ENCODE measurements at places on chromosomes 16 and 17.

GRCh38 chr16:46949241-46949892, 24.1 kb downstream of the DNAJA2 start:
- peak; percentile 44 for DNase-seq

GRCh38 chr17:72270273-72270924, 149.6 kb downstream of the SOX9 start:
- no peak for DNase-seq

- no peak for DNase-seq
Observed at GRCh38 chr17:48328457-48328856, 101.6 kb downstream of the SKAP1 start.

DNA sequence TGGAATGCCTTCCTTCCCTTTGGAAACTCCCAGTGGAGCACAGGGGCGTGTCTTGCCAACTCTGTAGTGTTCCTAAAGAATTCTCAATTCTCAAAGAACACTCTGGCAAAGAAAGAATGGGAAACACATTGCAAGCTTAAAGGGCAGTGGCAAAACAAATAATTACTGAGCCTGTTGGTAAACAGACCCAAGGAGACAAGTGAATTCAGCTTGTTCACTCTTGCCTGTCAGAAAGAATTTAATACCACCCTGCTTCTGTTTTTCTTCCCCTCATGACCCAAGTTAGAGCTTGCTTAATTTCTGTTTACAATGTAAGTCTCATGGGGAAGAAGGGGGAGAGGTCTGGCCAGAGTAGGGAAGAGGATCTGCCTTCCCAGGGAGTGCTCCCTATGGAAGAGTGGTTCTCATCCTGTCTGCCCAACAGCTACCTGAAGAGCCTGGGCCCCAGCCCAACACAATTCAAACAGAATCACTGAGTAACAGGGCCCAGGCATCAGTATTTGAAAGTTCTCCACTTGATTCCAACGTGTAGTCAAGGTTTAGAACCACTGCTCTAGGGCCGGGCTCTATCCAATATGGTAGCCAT, 386.0 kb downstream of the SLC39A11 start:
- DNase-seq, result no peak
